Ammon's horn (tissue), 1 donor: ENCODE measurements at places on chromosomes 13 and 19.

DNA sequence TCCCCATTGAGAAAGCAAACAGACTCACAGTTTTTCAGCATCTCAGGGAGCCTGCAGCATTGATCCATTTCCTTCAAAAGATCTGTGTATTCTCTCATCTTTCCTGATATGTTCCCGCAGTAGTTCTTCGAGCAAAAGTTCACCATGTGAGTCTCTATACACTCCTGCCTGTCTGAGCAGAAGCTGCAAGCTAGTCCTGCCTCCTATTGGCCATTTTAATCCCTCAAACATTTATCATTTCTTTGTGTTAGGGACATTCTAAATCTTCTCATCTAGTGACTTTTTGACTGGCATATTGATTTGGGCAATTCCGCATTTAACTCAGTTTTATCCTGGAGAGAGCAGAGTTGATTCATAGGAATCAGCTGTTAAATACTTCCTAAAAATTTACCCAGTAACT lies 660.4 kb upstream of the KLF12 start:
- DNase-seq = no peak

- no peak for DNase-seq
These were observed 26.7 kb downstream of the FAAP24 start for GRCh38 chr19:32998722-32999121.

DNA sequence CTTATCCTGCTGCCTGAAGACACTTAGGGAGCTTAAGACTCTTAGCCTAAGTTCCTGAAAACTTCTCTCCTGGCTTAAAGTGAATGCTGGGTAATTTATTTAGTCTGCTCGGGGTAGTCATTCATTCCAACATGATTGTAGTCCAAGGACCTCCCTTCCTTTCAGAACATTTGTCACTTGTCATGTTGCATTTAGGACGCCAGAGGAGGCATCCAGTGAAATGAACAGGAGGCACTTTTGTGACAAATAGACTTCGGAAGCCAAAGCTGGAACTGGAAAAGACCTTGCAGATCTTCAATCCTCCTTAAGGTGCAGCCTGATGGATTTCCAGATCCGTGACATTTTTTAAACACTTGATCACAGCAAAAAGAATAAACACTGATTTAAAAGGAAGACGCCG lies 95.1 kb downstream of the DNAJC15 start:
- DNase-seq = no peak

- DNase-seq = no peak
These were observed 9.8 kb downstream of the CLEC4M start for GRCh38 chr19:7772752-7773291.

GRCh38 chr13:30408319-30409101 lies 13.8 kb upstream of the UBE2L5 start:
- peak; percentile 92 for DNase-seq

DNA sequence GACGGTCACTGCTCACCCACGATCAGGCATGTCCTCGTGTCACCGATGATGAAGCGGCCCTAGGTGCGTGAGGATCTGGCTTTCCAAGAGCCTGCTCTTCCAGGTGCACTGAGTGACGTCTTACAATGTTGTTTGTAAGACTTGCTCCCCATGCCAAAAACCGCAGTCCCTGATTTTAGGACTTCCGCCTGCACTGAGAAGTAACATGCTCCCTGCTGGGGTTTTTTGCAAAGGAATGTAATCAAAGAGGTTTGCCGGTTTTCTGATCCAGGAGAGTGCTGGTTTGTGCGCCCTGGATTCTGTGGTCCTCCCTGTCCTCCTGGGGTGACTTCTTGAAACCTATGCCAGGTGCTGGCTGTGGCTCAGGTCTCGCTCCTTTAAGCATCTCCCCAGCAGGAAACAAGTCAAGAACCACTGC lies 38.8 kb downstream of the MYO9B start:
- no peak for DNase-seq

GRCh38 chr13:91169321-91170050 lies 178.0 kb upstream of the MIR17HG start:
- no peak for DNase-seq

GRCh38 chr13:21075379-21076249 lies 14.2 kb upstream of the LATS2 start:
- no peak for DNase-seq

- DNase-seq = no peak
These were observed 858 bp upstream of the USP12 start for GRCh38 chr13:27172495-27172842.

- DNase-seq = peak; percentile 58
These were observed 818 bp upstream of the SLITRK1 start for GRCh38 chr13:83883061-83883523.

GRCh38 chr19:5445071-5445470 lies 10.1 kb upstream of the ZNRF4 start:
- DNase-seq = no peak

DNA sequence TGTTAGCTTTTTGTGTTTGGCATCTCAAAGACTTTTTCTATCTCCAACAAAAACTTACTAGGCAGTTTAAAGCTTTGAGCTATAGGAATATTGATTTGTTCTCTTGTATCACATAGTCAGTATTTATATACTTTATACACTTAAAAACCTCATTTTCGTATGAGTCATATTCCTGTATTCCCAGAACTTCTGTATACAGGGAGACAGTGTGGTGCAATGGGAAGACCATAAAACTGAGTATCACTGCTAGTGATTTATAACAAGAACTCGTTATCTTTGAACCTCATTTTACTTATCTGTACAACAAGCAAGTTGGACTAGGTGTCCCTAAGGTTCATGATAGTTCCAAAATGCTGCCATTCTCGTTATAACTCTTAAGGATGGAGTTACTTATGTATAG lies 6.3 kb downstream of the GPR180 start:
- DNase-seq = no peak

DNA sequence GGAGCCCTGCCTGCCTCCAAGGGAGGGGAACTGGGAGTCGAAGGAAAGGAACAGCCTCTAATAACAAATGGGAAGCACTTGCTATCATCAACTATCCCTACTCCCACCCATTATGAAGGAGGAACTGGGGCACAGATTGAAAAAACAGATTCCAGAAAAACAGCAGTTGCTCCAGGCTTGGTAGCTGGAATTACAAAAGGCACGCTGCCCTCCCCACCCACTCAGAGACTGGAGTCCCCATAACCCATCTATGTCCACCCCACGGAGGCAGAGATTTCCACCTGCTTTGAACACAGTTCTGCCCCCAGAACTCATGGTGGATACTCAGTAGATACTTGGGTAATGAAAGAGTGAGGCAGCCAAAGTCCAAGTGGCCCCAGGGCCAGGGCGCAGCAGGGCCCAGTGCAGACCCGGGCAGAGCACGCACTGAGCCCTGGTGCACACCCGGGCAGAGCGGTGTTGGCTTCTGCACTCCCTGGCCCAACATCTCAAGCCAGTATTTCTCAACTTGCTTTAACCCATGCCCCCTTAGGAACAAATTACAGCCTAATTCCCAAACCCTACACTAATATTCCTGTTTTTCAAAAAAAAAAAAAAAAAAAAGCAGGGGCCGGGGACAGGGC lies 19.1 kb upstream of the CCNP start:
- no peak for DNase-seq

- no peak for DNase-seq
These were observed 922.9 kb downstream of the EFNB2 start for GRCh38 chr13:105612541-105612940.

DNA sequence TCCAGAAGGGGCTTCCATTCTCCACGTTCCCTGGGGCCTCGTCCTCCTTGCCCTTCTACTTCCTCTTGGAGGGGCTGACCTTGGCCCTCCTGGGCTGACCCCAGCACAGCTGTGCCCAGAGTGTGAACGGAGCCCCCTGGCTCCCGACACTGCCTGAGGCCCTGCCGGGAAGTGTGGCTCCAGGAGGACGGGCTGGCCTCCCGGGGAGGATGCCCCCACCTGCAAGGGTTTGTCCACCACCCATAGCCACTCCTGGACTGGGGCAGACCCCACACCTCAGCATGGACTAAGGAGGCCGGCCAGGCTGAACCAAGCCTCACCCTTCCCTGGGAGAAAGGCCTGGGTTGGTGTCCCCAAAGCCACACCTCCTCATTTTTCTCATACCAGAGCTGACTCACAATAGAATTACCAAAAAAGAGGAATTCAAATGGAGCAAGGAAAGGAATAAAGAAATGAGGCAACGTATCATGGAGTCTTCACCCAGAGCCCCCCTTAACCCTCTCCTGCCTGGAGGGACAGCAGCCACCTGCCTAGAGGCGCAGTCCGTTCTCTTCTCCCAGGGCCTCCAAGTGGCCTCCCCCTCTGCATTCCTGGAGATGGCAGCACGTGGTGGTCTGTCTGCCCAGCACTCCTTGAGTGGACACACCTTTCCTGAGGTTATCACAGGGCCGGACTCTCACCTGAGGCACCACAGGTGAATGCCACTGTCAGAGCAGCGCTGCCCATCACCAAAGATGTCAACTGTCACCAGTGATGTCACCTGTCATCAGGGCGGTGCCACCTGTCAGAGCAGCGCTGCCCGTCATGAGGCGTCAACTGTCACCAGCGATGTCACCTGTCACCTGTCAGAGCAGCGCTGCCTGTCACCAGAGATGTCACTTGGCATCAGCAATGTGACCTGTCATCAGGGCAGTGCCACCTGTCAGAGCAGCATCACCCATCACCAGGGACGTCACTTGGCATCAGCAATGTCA lies 3.1 kb upstream of the C13orf46 start:
- no peak for DNase-seq

GRCh38 chr19:57302727-57303401 lies 17.4 kb upstream of the ZNF543 start:
- DNase-seq = no peak

DNA sequence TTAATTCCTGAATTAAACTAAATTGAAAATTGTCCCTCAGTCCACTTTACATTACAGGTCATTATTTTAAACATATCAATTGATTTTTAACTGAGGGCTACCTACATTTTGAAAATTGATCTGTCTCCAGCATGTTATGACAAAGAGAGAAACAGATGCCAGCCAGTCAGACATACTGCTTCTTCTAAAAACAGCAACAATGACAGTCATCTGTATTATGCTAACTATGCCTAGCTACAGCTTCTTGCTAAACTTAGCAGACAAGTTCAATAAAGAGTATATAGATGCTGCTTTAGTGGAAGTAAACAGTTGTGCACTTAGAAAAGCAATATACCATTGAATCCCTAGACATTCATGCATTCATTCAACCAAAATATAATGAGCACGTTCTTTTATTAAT lies 48.6 kb upstream of the EEF1AKMT1 start:
- no peak for DNase-seq

DNA sequence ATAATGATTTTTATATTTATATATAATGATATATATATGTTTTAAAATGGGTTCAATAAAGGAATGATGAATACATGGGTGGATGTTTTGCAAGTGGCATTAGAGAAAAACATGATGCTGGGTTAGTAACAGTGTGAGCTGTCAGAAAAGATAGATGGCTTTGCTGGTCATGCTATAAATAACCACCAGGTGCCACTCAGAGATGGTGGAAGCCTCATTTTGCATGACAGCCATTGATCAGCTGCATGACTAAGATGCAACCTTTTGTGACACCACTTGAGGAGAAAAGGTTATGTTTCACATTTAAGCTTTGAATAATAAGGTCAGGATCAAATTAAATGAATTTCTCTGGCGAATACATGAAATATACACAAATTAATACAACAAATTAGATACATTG lies 737.7 kb downstream of the PCDH9 start:
- DNase-seq = no peak

- DNase-seq = no peak
These were observed 23.9 kb downstream of the KL start for GRCh38 chr13:33040090-33040489.

- DNase-seq = no peak
These were observed 21.0 kb upstream of the ZNF43 start for GRCh38 chr19:21856773-21857514.

GRCh38 chr19:44958090-44958489 lies 2.9 kb downstream of the CLPTM1 start:
- no peak for DNase-seq

GRCh38 chr13:113774177-113775107 lies 15.4 kb downstream of the TMEM255B start:
- DNase-seq = no peak

GRCh38 chr13:96991072-96991471 lies 3.2 kb downstream of the OXGR1 start:
- DNase-seq = no peak

DNA sequence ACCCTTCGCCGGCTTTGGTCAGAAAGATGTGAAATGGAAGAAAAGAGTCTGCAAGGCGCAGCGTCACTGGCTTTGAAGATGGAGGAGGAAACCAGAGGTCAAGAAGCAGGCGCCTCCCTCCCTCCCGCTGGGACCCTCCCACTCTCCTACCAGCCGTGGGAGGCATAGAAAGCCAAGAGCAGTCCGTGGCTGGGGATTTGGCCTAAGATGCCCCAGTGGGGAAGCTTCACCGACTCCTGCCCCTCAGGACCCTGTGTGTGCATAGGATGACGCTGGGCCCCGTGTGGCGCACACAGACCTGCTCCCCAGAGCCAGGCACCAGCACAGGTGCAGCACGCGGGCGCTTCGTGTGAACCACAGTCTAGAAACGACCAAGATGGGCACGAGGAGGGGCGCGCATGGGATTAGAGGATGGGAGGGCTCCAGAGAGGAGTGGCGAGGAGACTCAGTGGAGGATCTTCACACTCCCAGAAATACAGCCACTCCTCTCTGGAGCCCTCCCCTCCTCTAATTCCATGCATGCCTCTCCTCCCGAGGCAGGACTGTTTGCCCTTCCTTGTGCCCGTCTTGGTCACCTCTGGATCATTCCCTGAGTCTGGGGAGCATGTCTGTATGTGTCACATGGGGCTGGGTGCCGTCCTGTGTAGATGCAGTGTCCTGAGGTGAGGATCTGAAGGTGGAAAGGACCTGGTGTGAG lies 194.3 kb downstream of the TEX29 start:
- no peak for DNase-seq

DNA sequence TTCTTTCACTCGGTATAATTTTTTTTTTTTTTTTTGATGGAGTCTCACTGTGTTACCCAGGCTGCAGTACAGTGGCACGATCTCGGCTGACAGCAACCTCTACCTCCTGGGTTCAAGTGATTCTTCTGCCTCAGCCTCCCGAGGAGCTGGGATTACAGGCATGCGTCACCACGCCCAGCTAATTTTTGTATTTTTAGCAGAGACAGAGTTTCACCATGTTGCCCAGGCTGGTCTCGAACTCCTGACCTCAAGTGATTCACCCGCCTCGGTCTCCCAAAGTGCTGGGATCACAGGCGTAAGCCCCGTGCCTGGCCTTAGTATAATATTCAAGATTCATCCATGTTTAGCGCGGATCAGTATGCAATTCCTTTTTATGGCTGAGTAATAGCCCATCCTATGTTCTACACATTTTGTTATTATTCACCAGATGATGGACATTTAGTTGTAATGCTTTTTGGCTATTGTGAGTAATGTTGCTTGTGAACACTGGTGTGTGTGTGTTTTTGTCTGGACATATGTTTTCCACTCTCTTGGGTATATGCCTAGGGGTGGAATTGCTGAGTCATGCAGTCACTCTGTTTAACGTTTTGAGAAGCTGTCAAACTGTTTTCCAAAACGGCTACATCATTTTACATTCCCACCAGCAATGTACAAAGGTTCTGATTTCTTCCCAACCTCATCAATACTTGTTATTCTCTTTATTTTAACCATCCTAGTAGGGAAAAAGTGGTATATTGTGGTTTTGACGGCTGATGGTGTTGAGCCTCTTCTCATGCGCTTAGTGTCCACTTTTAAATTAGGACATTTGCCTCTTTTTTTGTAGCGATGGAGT lies 22.9 kb downstream of the PLEKHF1 start:
- DNase-seq = no peak
